GM23248 (cell line): ENCODE measurements at places on chromosomes 2 and 18. TPM values are rescaled to one million over a fixed set of nuclear protein-coding genes. Genes with fewer than 3 reads are reported as not detected.

Gene CARF
- 4.3 and 4.8 TPM in 2 replicates for polyA plus RNA-seq

Gene CD207
- not detected in 2 replicates for polyA plus RNA-seq

Gene EN1
- polyA plus RNA-seq, result 4.1 and 5.3 TPM in 2 replicates

Gene ERMN
- not detected in 2 replicates for polyA plus RNA-seq

Gene ABCB11
- polyA plus RNA-seq, result not detected in 2 replicates

Gene FAP
- 198 and 200 TPM in 2 replicates for polyA plus RNA-seq

DNA sequence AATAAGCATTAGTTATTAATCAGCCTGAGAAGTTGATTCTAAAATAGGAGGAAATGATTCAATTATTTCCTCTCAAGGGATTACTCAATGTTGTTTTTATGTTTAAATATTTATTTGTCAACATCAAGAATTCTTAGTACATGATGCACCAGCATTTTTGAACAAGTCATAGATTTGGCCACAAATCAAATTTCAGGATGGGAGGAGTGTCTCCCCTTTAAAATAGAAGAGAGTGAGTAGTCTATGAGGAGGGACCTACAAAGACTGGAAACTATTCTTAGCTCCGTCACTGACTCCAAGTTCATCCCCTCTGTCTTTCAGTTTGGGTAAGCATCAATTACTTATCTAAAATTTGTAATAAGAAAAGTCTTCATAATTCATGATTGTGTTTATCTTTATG, 18.6 kb upstream of the IL18R1 start:
- peak; percentile 78 for DNase-seq

DNA sequence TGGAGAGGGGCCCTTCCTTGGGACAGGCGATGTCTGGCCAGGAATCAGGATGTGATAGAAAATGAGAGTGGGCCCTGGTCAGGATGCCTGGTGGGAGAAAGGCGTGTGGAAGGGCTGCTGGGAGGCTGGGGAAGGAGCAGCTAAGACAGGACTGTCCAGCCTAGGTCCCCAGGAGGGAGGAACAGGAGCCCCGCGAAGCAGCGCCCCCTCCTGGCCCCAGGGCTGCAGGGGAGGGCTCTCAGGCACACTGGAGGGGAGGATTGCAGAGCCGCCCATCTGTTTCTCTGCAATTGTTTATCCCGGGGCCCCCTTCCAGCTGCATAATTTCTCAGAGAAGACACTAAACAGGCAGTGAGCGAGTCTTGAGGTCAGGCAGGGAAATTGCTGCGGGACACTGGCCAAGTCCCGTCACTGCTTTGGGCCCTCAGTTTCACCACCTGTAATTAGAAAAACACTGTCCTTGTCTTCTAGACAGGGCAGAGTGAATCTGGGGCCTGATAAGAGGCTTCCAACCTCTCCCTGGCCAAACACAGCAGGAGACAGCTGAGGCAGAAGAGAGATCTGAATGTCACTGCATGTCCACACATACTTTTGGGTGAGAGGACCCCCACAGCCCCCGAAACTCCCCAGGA, 3.9 kb upstream of the NPPC start:
- no peak for DNase-seq

GRCh38 chr2:56248965-56249742, 65.4 kb downstream of the CCDC85A start:
- peak; percentile 71 for DNase-seq

DNA sequence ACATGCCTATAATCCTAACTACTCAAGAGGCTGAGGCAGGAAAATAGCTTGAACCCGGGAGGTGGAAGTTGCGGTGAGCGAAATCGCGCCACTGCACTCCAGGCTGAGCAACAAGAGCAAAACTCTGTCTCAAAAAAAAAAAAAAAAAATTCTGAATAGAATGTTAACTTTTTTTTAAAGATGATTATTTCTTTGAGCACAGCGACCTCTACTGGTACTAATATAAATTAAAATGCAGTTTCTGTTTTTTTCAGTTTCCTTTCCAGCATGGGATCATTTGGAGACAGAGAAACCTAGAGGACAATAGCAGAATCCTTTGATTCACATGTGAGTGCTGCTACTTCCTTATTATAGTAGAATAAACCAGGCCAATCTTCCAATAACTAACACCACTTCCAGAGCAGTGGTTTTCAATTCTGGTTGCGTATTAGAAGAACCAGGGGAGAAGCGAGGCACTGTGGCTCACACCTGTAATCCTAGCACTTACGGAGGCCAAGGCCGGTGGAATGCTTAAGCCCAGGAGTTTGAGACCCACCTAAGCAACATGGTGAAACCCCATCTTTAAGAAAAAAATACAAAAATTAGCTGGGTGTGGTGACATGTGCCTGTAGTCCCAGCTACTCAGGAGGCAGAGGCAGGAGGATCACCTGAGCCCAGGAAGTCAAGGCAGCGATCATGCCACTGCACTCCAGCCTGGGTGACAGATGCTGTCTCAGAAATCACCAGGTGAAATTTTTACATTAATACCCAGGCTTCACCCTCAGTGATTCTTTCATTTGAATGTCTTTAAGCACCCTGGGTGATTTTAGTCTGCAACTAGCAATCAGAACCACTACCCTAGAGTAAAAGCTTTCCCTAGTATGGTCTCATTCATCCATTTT, 10.1 kb downstream of the SRSF7 start:
- DNase-seq, result peak; percentile 69

GRCh38 chr18:11862468-11863137, 11.4 kb downstream of the CHMP1B start:
- DNase-seq, result no peak

GRCh38 chr2:73877071-73877802, 15.6 kb upstream of the ACTG2 start:
- no peak for DNase-seq

- DNase-seq, result peak; percentile 24
Measured at GRCh38 chr2:159939946-159940345, 122.5 kb downstream of the PLA2R1 start.

DNA sequence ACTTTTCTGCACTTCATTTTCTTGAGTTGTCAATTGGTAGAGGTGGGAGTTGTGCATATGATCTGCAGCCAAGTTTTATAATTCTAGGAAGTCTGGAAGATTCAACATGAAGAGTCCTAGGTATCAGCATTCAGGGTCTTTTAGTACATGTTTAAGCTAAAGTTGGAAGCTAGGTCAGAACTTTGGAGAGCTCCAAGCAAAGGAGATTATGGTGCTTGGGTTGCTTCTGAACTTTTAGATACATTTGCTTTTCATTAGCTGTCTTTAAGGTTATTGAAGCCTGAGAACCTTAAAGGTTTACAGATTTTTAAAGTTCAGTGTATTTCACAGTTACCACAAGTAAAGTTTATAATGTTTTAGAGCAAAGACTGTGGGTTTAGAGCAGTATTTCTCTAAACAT, 85.5 kb downstream of the EPC2 start:
- DNase-seq, result no peak

DNA sequence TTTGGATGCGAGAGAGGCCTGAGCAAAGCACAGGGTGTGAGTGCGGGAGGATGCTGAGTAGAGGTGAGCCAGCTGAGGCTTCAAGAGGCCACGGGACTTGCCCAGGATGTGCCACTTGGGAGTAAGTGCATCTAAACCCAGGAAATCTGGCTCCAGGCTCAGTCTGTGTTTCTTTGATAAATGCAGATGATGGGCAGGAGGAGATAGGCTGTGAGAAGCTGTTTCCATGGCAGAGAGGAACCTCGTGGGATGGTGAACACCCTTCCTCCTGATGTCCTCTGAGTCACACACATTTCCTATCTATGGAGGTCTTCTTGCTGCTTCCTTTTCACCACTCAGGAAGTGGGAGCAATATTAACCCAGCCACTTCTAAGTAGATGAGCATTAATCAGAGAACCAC, 38.4 kb upstream of the CELF4 start:
- no peak for DNase-seq

- peak; percentile 52 for DNase-seq
Measured at GRCh38 chr18:44895176-44895798, 214.6 kb downstream of the SETBP1 start.

DNA sequence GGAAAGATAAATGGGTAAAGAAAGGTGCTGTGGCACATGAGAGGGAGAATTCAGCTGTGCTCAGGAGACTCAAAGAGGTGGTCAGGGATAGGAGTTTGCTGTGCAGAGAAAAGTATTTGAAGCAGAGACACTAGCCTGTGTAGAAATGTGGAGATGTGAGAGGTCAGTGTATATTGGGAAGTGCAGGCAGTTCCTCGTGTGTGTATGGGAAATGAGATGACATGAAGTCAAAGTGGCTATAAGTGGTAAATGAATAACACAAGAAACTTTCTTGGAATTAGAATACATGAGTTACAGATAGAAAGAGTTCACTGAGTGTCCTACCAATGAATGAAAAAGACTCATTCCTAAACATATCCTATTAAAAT, 11.6 kb downstream of the MAP3K20 start:
- peak; percentile 33 for DNase-seq

DNA sequence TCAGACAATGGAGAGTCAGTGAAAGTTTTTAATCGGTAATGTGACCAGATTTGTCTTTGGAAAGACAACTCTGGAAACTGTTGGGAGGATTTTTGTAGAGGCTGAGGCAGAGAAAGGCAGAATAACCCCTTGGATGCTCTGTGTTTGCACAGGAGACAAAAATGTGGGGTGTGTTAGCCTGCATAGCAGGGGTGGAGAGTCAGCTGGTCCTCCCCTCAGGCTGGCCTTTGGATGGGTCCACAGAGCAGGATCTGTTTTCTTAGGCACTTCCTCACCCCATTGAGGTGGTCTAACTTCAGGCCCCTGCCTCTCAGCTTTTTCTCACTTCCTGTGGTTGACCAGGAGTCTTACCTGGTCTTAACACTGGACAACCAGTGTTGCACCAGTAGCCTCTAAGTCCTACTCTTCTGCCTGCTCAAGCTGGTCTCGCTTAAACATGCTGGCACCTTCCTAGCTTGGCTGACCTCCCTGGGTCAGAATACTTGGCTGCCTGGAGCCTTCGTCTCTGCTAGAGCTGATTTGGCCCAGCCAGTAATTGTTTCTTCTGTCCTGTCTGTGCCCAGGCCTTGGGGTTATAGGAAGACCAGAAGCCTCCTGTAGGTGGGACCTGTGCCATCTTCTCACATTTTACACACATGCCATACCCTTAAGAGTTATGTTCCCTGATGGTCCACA, 259.8 kb upstream of the RASGRP3 start:
- peak; percentile 66 for DNase-seq

- peak; percentile 87 for DNase-seq
Measured at GRCh38 chr2:75100011-75100800, 99.1 kb downstream of the TACR1 start.

GRCh38 chr2:192151853-192152252, 42.9 kb downstream of the TMEFF2 start:
- DNase-seq, result peak; percentile 58

DNA sequence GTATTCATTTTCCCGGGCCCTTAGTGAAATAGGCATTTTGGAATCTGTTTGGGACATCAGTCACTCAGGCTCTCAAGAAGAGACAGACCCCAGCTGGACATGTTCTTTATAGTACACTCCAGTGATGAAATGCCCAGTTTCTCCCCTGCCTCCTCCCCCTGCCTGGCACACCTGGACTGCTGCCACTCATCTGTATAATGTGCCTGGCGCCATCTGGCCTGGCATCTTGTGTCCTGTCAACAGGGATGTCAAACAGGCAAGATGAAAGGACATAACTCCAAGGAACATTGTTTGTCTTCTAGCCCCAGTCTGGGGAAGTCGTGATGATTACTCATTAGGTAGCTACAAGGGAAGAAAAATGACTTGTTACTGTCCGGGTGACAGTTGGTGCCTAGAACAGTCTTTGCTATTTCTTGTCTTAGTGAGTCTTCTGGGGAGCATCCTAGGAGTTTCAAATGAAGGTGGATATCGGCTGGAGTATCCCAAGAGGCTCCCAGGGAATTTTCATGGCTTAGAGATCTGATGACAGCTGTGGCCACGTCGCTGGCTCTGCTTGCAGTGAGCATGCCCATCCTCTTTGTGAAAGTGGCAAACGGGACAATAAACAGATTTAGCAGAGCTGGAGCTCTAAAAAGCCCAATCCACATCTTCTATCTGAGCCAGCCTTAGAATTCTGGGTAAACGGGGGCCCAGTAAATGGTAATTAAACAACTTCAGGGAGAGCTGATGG, 153.6 kb downstream of the ALK start:
- DNase-seq, result peak; percentile 12

- peak; percentile 59 for DNase-seq
Measured at GRCh38 chr18:49494660-49495059, 7.6 kb upstream of the C18orf32 start.

DNA sequence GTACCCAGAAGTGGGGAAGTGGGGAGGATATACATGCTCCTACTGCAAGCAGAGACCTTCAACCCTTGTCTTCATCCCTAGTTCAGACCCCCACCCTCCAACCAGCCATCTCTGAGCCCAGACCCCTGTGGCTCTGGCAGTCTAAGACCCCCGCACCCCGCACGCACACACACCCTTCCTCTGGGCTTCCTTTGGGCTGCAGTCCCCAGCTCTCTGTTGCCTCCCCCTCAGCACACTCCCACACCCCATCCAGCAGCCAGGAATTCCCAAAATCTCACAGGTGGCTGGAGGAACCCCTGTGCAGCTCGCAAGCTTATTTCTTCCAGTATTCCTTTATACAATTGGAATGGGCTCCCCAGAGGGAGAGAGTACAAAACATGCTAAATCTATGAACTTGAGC, 13.9 kb upstream of the GYPC start:
- DNase-seq, result no peak

- no peak for DNase-seq
Measured at GRCh38 chr18:48577478-48578190, 38.8 kb downstream of the CTIF start.

- no peak for DNase-seq
Measured at GRCh38 chr2:155810411-155810810, 522.1 kb downstream of the NR4A2 start.

GRCh38 chr2:40127146-40127545, 324.7 kb downstream of the SLC8A1 start:
- no peak for DNase-seq

GRCh38 chr2:12326449-12327190, 390.1 kb upstream of the TRIB2 start:
- DNase-seq, result no peak
